ENCODE measurements at places on chromosomes 1 and 21.

DNA sequence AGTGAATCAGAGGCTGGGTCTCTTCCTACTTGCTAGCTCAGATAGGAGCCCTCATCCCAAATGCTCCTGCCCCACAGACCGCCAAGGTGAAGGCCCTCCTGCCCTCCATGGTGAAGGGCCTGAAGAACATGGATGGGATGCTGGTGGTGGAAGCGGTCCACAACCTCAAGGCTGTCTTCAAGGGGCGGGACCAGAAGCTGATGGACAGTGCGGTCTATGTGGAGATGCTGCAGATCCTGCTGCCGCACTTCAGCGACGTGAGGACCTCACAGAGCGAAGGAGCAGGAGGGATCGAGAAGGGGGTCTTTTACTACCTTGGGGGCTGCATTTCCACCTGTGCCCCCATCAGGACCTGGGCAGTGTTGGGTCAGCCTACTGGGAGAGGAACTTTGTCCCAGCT is 14.6 kb upstream of the TTC4 start:
- no peak for DNase-seq

DNA sequence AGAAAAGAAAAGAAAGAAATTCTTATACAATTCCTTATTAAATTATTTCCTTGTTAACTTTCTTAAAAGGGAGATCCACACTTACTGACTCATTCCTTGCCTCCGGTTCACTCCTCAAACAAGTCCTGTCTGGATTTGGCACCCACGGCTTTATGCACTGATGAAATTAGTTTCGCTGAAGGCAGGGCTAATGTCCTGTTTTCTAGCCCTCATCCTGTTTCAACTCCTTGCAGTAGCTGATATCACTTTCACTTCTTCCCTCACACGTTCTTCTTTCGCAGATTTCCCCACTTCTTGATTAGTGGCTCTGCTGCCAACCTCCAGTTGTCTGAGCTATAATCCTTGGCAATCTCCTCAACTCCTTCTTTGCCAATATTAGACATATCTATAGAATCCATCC is 215.2 kb downstream of the URB2 start:
- DNase-seq = peak; percentile 67

- no peak for DNase-seq
Measured at GRCh38 chr1:54937469-54937868, 43.0 kb upstream of the TMEM61 start.

- no peak for DNase-seq
Measured at GRCh38 chr1:93963585-93963984, 54.4 kb upstream of the GCLM start.

GRCh38 chr1:165070675-165071074 is 285.8 kb downstream of the LMX1A start:
- no peak for DNase-seq

DNA sequence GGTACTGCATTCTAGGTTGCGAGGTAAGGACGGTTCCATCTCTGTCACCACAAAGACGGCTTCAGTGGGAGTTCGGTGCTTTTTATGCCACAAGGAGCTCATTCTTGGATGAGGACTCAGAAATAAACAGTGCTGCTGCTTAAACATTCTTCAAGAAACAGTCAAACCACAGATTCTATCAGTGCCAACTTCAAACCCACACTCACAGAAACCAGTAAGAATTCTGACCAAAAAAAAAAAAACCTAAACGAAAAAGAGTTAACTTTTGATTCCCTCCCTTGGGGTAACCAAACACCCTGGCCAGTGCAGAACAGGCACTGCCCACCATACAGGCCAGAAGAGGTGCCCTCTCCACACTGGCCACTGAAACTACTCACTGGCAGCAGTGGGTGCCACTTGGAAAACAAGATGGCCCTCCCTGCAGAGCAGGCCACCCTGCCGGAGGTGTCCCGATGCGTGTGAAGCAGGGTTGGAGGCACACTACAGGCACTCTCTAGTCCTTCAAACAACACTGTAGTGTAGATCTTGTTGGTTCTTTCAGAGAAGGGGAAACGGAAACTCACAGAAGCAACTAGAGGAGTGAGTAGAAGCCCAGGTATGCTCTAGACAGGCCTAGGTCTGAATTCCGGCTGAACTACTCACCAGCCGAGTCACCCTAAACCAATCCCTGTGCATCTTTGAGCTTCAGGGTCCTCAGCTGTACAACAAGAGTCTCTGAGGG is 87.3 kb upstream of the TLR5 start:
- peak; percentile 88 for DNase-seq

DNA sequence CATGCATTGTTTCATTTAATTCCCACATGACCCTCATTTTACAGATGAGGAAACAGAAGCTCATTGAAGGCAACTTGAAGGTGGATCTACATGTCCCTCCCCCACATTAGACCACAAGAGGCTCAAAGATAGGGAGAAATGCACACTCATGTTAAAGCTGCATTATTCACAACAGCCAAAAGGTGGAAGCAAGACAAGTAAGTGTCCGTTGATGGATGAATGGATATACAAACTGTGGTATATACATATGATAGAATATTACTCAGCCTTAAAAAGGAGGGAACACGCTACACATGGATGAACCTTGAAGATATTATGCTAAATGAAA is 149.7 kb upstream of the JUN start:
- peak; percentile 25 for DNase-seq

GRCh38 chr21:15521644-15522001 is 208.2 kb upstream of the USP25 start:
- DNase-seq = no peak

DNA sequence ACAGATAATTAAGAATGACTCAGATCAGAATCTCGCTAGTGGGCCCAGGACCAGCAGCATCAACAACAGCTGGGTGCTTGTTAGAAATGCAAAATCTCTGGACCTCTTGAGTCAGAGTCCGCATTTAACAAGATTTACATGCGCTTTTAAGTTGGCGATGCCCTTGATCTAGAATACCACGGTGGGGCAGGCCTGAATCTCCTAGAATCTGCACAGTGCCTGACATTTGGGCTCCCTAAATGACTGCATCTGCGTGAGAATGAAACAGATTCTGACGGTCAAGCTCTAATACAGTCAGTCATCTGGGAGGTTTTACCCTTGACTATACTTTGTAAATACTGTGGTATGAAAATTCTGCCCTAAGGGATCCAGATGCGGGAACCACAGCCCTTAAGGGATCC is 17.2 kb upstream of the RAB29 start:
- no peak for DNase-seq

- no peak for DNase-seq
Measured at GRCh38 chr1:211915924-211916323, 85.4 kb upstream of the LPGAT1 start.

DNA sequence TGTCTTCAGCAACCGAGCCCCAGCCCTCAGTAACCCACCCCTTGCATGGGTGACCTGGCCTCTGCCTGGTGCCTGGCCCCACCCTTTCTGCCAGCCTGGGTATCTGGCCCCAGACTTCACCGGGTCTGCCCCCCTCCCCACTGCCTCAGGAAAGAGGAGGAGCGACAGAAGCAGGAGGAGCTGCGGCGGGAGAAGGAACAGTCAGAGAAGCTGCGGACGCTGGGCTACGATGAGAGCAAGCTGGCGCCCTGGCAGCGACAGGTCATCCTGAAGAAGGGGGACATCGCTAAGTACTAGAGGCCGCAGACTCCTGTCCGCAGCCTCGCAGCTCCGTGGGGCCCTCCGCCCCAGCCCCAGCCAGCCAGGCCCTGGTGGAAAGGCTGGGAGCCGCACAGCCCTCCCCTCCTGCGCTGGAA is 6.1 kb downstream of the TNFRSF25 start:
- DNase-seq = no peak

GRCh38 chr1:232766241-232766890 is 38.9 kb upstream of the MAP10 start:
- DNase-seq = no peak

DNA sequence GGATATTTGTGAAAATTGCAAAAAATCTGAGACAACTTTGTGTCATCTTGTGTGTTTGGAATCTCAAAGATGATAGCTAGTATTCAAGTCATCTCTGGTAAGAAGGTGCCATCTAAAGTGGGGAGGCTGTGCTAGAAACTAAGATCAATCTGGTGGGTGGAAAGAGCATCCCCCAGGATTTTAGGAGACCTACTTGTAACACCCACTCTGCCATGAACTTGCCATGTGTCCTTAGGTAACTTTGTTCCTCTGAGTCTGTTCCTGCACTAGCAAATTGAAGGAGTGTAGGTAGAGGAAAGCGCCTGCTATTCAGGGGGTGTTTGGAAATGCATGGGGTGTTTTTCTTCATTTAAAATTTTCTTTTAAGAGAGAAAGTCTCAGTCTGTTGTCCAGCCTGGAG is 24.4 kb downstream of the LGR6 start:
- DNase-seq = no peak

DNA sequence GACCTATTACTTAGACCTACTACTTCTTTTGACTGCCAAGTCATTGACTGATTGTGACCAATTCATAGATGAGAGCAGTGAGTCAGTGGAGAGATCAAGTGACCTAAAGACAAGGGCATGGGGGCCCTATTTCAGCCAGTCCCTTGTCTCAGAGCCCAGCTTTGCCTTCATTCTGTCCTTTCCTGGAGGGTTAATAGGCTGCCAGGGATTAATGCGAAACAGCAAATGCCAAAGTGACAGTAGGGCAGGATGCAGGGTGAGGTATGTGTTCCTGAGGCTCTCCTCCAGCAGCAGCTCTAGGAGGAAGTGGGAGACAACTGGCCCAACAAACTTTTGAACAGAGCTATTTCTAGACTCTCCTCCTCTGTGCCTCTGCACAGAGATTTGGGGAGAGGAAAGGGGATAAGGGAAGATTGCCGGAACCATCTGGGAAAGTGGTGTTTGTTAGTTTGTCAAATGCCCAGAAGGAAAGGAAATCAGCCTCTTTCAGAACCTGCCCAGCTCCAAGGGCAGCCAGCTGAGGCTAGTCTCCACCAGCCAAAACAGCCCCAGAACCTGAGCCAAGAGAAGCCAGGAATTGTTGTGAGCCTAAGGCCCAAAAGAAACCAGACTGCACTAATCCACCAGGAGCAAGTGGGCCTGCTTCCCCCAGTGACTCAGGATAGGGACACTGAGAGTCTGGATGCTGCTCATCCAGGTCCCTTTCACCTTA is 4.9 kb upstream of the S100A3 start:
- no peak for DNase-seq

DNA sequence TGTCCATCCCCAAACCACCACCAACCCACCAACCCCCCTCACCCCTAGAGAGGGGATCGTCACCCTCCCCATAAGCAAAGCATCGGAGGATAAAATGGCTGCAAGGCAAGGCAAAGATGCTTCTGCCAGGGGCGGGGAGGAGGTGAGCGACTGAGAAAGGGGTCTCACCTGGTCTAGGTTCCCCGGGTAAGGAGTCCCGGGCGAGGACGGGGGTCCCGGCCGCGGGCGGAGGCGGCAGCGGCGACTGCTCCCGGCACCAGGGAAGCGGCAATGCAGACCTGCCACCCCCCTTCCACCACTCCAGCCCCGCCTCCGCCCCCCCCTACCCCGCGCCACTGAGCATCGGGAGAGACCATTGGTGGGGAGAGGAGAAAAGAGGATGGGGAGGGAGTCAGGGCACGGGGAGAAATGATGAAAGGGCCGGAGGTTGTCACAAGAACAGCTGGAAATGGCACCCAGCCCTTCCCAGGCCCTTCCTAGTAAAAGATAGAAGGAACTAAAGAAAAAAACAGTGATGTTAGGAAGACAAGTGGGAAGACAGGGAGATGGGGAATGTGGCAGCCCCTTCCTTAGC is at the start of gene SV2A:
Gene SV2A (minus strand): TSS at position 274 of the 574 bp plus-strand sequence. CDS start 4,004 bp downstream, outside the sequence.
- DNase-seq = peak; percentile 74

GRCh38 chr1:212377644-212378043 is 37.0 kb downstream of the PACC1 start:
- no peak for DNase-seq

GRCh38 chr1:184219414-184219813 is 167.4 kb upstream of the C1orf21 start:
- DNase-seq = no peak

DNA sequence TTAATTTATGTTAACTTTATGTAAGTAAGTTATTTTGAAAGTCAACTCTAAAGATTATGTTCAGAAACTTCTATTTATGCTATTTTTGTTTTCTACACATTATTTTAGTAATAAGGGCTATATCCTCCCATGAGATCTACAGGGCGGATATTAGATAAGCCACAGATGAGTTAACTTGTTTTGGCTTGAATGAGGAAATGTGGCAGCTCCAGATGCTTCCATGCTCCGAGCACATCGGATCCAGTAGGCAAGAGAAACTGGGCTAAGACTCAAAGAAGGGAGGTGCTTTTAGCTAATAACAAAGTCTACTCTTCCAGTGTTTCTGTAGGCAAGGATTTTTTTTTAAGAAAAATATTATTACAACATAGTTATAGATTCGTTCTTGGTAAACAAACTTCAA is 20.0 kb upstream of the LAMC1 start:
- DNase-seq = peak; percentile 55

DNA sequence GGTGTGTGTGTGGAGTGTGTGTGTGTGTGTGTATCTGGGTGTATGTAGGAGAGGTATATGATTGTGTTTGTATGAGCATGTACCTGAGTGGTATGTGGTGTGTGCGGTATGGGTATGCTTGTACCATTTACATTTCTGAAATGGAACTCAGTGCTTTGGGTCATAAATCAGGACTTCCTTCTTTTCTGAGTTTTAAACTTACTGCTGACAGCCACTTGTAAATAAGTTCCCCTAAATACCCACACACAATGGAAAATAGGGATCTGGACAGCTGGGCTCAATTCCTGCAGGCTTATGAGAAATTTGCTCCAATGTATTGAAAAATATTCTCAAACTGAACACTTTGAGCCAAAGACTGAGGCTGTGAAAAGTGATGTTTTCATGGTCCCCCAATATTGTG is 293.6 kb downstream of the HLX start:
- no peak for DNase-seq

DNA sequence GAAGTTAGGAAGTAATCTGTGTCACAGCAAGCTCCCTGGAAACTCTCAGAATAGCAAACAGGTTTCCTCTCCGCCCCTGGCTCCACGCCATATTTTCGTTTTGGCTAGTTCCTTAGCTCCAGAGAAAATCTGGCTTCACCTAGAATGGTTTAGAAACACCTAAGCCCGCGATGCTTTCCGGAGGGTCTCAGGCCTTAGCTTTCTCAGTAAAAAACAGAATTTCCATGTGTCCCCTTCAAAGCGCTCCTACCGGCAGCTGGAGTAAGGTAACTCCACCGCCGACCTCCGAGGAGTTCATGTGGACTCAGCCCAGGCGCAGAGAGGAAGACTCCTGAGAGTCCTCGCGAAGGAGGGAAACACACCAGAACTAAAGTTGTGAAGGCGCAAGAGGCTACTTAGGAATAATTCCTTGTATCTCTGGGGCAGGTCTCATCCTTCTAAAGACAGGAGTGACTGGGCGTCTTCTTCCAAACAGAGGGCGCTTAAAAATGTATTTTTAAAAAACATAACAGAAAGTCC is 406 bp downstream of the KIAA0040 start:
- no peak for DNase-seq

DNA sequence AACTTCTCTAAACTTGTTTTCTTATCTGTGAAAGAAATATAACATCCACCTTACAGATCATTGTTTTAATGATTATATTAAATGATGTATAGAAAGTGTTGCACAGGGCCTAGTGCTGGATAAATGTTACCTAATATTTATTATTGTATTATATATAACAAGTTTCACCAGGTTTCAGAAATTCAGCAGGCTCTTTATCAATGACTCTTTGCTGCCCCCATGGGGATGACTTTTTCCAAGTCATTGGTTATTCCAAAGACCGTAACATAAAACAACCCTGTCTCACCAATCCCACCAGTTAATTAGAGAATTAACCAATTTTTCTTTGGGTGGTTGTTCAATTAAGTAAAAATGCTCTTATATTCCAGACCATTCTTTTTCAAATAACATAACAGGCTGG is 7.3 kb upstream of the DEDD start:
- peak; percentile 40 for DNase-seq

All from RPMI7951 (cell line).